ENCODE measurements at places on chromosomes 6 and 20. TPM values are rescaled to one million over a fixed set of nuclear protein-coding genes. Genes with fewer than 3 reads are reported as not detected.

DNA sequence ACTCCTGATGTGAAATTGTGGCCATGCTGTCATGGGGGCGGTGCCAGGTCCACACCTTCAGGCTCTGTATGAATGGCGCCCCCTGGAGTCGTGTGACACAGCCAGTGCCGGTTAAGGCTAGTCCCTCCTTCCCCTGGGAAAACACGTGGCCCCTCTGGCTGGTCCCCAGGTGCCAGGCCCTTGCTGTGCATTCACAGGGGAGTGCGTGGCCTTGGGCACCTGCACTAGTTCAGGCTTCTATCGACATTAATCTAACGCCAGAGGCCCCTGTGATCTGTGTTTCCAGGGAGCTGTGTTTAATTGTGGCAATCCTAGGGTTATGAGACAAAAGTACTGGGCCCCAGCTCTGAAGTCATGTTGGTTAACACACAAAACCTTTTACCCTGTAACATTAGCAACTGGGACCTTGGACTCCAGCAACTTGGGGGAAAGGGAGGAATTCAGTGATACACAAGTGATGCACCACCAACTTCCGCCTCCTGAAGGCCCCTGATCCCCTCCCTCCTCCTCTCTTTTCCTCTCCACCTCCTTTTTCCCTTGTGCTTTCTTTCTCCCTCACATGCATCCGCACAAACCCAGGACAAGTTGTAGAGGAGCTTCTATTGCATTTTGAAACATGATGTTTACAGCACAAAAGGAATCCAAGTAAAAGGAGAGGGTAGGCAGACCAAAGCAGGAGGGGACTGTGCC is 74.0 kb downstream of the SSR1 start:
- no peak overlapping the region for H3K4me3 ChIP-seq
- no peaks in the 10 kb centered on the region for H3K27me3 ChIP-seq
- peaks cover 34% of the 10 kb centered on the region for H3K4me1 ChIP-seq
- H3K27ac ChIP-seq: no peak overlapping the region
- H3K36me3 ChIP-seq: no peaks in the 10 kb centered on the region
- peak; percentile 79 for DNase-seq

GRCh38 chr20:9401371-9401770 is 113.0 kb upstream of the LAMP5 start:
- no peaks in the 10 kb centered on the region for H3K27me3 ChIP-seq
- H3K36me3 ChIP-seq: no peaks in the 10 kb centered on the region
- H3K4me3 ChIP-seq: no peak overlapping the region
- DNase-seq: no peak
- no peaks in the 10 kb centered on the region for H3K4me1 ChIP-seq
- no peak overlapping the region for H3K27ac ChIP-seq

GRCh38 chr6:129490521-129491255 is 219.3 kb downstream of the ARHGAP18 start:
- peak; percentile 65 for DNase-seq
- H3K4me1 ChIP-seq: peaks cover 67% of the 10 kb centered on the region
- H3K36me3 ChIP-seq: no peaks in the 10 kb centered on the region
- H3K27me3 ChIP-seq: no peaks in the 10 kb centered on the region

GRCh38 chr20:23637282-23638221 is at the start of gene CST3:
Gene CST3 (minus strand): TSS chr20:23637955. CDS start chr20:23637862, 93 bp downstream.
- H3K4me1 ChIP-seq: peaks cover 5% of the 10 kb centered on the region
- DNase-seq: no peak
- H3K27ac ChIP-seq: no peak within 1 kb of the TSS
- no peaks in the 10 kb centered on the region for H3K36me3 ChIP-seq

DNA sequence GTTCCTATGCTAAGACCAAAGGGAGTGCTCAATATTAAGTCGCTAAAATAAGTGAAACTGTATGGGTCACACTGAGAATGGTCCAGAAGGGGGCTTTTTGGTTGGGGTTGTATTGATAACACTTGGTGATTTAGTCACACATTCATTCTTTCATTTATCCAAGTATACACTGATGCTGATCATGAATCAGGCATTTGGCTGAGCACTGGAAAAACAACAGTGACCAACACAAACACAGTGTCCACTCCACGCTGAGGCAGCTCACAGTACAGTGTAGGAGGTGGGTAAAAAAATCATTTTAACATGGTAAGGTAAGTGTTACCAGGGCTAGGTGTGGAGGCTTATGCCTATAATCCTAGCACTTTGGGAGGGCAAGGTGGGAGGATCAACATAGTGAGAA is 9.2 kb upstream of the FAM83C start:
- H3K36me3 ChIP-seq: no peaks in the 10 kb centered on the region
- no peak overlapping the region for H3K4me3 ChIP-seq
- no peak overlapping the region for H3K27ac ChIP-seq
- DNase-seq: no peak
- peaks cover 3% of the 10 kb centered on the region for H3K27me3 ChIP-seq
- peaks cover 50% of the 10 kb centered on the region for H3K4me1 ChIP-seq

DNA sequence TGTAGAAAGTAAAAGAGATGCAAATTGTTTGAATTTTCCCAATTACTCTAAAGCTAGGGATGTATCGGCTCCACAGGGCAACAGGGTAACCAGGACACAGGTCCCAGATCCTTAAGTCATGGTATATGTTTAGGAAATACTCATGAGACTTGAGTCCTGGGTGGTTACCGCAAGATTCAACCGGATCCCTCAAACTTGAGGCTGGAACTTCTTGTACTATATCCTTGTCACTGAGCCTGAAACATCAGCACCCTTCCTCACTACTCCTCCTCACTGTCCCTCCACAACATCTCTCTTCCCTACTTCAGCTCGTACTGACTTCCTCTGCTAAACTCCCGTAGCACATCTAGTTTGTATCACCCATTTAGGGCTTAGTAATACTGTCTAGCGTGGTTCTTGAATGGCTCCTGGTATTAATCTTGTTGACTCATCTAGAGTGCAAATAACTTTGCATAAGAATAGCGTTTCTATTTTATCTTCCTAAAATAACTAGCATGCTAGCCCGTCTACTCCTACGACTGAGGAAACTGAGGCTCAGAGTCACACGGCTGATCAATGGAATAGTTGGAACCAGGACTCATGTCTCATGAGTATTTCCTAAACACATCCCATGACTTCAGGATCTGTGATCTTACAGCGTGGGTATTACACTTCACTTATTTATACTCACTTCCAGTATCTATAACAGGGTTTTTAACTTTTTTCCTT is 72.1 kb downstream of the FILIP1 start:
- H3K27ac ChIP-seq: no peak overlapping the region
- no peak for DNase-seq
- no peaks in the 10 kb centered on the region for H3K36me3 ChIP-seq
- H3K27me3 ChIP-seq: no peaks in the 10 kb centered on the region
- peaks cover 12% of the 10 kb centered on the region for H3K4me1 ChIP-seq

- peaks cover 18% of the 10 kb centered on the region for H3K27me3 ChIP-seq
- no peak for DNase-seq
- no peaks in the 10 kb centered on the region for H3K36me3 ChIP-seq
- no peak overlapping the region for H3K27ac ChIP-seq
Measured at GRCh38 chr6:52871621-52872020, 31.0 kb upstream of the GSTA5 start.

DNA sequence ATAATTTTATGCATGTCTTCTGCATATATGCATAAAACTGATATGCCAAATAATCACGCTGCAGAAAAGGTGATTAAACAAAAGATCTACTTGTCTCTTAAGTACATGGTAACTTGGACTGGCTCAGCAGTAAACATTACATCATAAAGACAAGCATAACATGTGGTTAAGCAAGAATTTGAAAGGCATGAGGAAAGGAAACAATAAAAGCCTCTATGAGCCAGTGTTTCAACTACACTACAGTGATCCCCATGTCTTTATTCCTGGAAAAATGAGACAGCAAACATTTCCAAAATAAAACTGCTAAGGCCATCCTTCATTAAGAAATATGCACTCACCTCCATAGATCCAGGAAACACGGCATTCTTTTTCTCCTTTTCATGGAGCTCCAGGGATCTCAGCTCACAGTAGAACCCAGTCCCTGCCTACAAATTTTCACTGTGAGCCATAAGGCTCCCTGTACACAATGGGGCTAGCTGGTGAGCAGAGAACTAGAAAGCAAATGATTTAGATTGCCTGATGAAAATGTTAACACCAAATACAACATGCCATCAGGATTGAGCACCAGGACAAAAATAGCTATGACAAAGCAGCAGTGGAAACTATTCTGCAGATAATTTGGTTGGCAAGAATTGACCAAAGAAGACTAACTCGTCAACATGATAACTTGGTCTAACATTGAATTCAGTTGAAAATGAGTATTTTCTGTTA is 156.1 kb downstream of the COL21A1 start:
- no peaks in the 10 kb centered on the region for H3K36me3 ChIP-seq
- H3K4me3 ChIP-seq: no peak overlapping the region
- no peaks in the 10 kb centered on the region for H3K27me3 ChIP-seq
- H3K27ac ChIP-seq: no peak overlapping the region

GRCh38 chr6:90368601-90369000 is 72.0 kb upstream of the BACH2 start:
- H3K4me1 ChIP-seq: peaks cover 33% of the 10 kb centered on the region
- H3K27me3 ChIP-seq: no peaks in the 10 kb centered on the region
- H3K27ac ChIP-seq: peak overlapping the region; percentile 35
- H3K4me3 ChIP-seq: peak overlapping the region; percentile 14

GRCh38 chr6:109344226-109344625 is 38.0 kb downstream of the CD164 start:
- no peak overlapping the region for H3K4me3 ChIP-seq
- DNase-seq: no peak
- no peak overlapping the region for H3K27ac ChIP-seq
- no peaks in the 10 kb centered on the region for H3K4me1 ChIP-seq
- no peaks in the 10 kb centered on the region for H3K36me3 ChIP-seq

GRCh38 chr20:46683939-46684750 is 5.1 kb downstream of the TP53RK start:
- peaks cover 62% of the 10 kb centered on the region for H3K4me1 ChIP-seq
- peaks cover 11% of the 10 kb centered on the region for H3K36me3 ChIP-seq
- H3K27ac ChIP-seq: no peak overlapping the region
- no peak overlapping the region for H3K4me3 ChIP-seq
- H3K27me3 ChIP-seq: no peaks in the 10 kb centered on the region
- DNase-seq: no peak

DNA sequence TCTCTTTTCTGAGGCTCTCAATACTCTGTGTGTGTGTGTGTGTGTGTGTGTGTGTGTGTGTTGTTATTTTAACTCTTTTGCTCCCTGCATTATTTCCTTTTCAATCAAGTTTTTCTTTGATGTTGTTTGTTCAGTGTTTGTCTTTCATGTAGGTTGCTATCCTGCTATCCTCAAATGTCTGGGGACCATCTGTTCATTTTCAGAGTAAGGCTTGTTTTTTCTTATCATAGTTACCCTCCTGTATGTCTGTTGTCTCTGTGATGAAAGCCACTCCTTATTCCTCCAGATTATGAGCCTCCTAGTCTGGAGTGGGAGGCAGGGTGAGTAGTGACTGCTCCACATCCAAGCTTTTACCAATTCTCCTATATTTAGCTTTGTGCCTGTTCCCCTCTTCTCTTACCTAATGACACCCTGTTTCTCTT is 9.2 kb downstream of the ENPP3 start:
- H3K27ac ChIP-seq: no peak overlapping the region
- no peak overlapping the region for H3K4me3 ChIP-seq
- H3K27me3 ChIP-seq: no peaks in the 10 kb centered on the region

DNA sequence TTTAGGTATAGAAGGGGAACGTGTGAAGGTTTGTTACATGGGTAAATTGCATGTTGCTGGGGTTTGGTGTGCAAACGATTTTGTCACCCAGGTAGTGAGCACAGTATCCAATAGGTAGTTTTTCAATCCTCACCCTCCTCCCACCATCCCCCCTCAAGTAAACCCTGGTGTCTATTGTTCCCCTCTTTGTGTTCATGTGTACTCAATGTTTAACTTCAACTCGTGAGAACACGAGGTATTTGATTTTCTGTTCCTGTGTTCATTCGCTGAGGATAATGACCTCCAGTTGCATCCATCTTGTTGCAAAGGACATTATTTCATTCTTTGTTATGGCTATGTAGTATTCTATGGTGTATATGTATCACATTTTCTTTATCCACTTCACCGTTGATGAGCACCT is 11.6 kb upstream of the VNN1 start:
- H3K4me1 ChIP-seq: no peaks in the 10 kb centered on the region
- H3K27me3 ChIP-seq: no peaks in the 10 kb centered on the region
- H3K36me3 ChIP-seq: no peaks in the 10 kb centered on the region
- no peak overlapping the region for H3K27ac ChIP-seq
- no peak overlapping the region for H3K4me3 ChIP-seq

GRCh38 chr6:14189074-14189473 is 71.5 kb downstream of the CD83 start:
- DNase-seq: no peak
- peaks cover 11% of the 10 kb centered on the region for H3K27me3 ChIP-seq
- H3K4me3 ChIP-seq: no peak overlapping the region
- no peak overlapping the region for H3K27ac ChIP-seq
- no peaks in the 10 kb centered on the region for H3K36me3 ChIP-seq

- no peak for DNase-seq
- no peaks in the 10 kb centered on the region for H3K27me3 ChIP-seq
- H3K4me3 ChIP-seq: no peak overlapping the region
- no peaks in the 10 kb centered on the region for H3K36me3 ChIP-seq
- no peak overlapping the region for H3K27ac ChIP-seq
Measured at GRCh38 chr6:50966986-50967385, 148.3 kb downstream of the TFAP2B start.

GRCh38 chr6:79134699-79135474 is 56.8 kb upstream of the PHIP start:
- no peak overlapping the region for H3K27ac ChIP-seq
- peaks cover 21% of the 10 kb centered on the region for H3K27me3 ChIP-seq
- H3K4me3 ChIP-seq: no peak overlapping the region
- peaks cover 10% of the 10 kb centered on the region for H3K36me3 ChIP-seq

The CHRNA4 gene
- not detected for total RNA-seq

The ATP6V1G2 gene
- 5.6 TPM for total RNA-seq

The VNN1 gene
- total RNA-seq: not detected

The DLL1 gene
- total RNA-seq: 1.7 TPM

The PCSK2 gene
- total RNA-seq: not detected

The GHRH gene
- not detected for total RNA-seq

The NRSN1 gene
- not detected for total RNA-seq

The HM13 gene
- total RNA-seq: 146 TPM

The CTCFL gene
- total RNA-seq: not detected

All from activated T-cell treated with anti-CD3 and anti-CD28 coated beads, Interleukin-2, amount 50 U/mL, for 72 hours (primary cell).